ENCODE measurements at places on chromosomes 7 and 10.

DNA sequence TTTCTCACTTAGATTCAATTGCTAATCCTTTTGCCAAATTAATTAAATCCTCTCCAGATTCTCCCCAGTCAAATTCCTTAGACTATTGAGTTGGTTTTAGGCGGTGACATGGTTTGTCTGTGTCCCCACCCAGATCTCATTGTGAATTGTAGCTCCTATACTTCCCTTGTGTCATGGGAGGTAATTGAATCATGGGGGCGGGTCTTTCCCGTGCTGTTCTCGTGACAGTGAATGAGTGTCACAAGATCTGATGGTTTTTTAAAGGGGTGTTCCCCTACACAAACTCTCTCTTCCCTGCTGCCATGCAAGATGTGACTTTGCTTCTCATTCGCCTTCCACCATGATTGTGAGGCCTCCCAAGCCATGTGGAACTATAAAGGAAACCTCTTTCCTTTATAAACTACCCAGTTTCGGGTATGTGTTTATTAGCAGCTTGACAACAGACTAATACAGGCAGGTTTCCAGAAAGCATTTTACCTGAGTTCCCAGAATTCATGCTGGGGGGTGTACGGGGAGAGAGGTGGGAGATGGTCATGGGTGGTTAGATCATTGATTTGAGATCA lies 44.7 kb upstream of the GARS1 start:
- no peak for DNase-seq

DNA sequence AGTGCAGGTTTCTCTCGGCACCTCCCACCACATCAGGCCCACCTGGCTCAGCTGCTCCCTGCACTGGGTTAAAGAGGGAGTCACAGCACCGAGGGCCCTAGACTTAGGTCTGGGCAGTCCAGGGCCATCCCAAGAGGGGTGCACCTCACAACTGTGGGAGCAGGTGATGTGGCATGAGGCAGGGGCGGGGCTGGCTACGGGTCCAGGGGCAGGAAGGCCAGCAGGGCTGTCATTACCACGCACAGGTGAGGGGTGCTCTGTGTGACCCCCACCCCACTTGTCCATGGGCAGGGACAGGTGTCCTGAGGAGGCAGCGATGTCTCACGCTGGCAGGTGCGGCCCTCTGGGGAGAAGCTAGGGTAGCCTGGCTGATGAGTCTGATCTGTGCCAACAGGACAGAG lies 40.5 kb upstream of the DPYSL4 start:
- DNase-seq = no peak

DNA sequence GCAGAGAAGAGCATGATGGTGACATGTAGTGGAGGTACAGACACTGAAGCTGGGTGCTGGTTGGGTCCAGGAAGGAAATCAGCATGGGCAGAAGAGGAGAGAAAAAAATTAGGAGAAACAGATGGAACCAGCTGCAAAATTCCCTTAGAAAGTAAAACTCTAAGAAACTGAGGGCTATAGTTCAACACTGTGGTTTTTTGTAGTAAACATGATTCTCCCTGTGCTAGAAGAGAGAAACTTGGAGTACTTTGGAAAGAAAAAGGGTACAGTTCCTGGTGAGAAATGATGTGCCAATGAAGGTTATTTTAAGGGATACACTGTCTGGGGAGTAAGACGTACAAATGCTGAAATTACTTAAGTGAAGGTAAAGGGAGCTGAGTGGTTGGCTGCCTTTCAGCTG lies 181.5 kb upstream of the HPS1 start:
- DNase-seq = no peak

GRCh38 chr7:77569514-77570232 lies 32.6 kb downstream of the PTPN12 start:
- no peak for DNase-seq

GRCh38 chr10:88048312-88048711 lies 184.9 kb downstream of the PTEN start:
- DNase-seq = no peak

- DNase-seq = no peak
Observed at GRCh38 chr10:78464856-78465267, 431.2 kb downstream of the RPS24 start.

DNA sequence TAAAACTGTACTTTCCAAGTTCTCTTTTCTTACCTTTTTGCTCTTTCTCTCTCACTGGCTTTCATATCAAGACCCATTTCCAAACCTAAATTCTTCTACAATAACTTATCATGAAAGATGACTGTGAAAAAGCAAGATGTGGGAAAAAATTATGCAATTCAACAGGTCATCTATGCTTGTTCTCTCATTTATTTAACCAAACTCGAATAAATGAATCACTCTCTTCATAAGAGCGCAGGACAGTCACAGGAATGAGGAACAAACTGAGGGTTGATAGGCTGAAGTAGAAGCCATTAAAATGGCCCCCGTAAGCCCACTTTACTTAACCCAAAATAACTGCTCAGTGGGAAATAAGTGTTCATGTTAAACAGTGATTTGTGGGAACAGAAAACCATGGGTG lies 1289.7 kb upstream of the SORCS1 start:
- DNase-seq = no peak

- DNase-seq = no peak
Observed at GRCh38 chr7:34596887-34597286, 61.1 kb upstream of the NPSR1 start.

- DNase-seq = no peak
Observed at GRCh38 chr7:81120111-81120510, 201.3 kb upstream of the SEMA3C start.

DNA sequence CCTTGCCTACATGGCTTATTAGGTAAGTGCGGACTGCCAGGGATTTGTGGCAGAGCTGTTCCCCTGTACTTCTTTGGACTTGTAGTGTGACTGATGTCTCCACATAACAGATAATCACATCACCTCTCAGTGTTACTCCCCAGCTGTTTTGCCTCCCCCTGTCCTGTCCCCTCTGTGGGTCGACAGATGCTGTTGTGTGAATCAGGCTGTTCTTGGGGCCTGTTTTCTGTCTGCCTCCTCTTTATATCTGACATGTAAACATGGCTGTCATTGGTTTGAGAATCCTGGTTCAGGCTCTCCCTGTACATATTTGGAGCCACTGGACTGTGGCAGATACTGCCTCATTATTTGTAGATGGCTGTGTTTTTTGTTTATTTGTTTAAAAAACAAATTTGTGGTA lies 22.7 kb downstream of the CCNY start:
- no peak for DNase-seq

DNA sequence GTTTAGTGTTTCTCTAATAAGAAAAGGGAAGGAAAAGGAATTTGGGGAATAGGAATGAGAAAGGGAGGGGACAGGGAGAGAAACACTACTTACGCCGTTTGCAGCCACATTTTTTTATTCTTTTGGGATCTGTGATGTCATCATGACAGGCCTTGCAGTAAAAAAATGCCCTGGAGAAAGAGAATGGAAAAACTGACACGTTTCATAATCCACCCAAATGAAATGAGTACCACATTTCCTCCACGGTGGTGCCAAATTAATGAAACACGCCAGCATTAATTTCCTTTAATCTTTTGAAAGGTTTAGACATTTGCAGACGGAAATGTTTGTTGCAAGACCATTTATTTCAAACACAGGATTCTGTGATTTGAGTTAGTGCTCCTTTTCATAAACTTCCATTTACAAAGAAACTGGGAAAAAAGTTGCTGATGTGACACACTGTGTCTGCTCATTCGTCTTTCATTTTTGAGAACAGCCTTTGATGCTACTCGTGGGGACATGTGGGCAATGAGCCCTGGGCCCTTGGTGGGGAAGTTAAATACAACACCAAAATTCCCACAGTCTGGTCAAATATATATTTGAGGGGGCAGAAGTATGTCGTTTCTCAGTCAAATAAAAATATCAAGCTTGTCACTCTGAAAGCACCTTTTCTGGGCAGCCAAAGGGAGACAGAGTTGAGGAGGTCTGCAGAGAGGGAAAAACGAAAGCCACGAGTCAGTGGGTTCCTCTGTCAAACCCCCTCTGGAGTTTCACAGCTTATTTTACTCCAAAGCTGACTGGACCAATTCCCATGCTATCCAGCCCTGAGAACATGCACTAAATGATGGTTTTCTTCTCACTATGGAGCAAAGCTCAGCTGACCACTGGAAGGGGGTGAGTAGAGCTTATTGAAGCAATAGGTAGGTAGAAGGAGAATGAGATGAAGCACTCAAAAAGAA lies 625.5 kb downstream of the KCNMA1 start:
- DNase-seq = no peak

DNA sequence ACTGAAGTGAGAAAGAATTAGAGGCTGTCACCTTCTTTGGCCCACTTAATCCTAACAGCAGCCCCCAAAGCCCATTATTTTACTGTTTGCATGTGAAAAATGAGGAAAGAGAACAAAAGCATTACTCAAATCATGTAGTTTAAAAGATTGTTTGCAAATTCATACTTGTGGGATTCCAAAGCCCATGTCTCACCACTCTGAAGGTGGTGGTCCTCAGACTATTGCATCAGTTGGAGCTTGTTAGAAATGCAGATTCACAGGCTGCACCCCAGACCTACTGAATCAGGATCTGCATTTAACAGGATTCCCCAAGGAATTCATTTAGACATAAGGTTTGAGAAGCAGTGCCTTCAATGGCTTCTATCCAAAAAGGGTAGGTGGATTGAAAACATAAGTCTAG lies 93.7 kb upstream of the PDE1C start:
- no peak for DNase-seq

DNA sequence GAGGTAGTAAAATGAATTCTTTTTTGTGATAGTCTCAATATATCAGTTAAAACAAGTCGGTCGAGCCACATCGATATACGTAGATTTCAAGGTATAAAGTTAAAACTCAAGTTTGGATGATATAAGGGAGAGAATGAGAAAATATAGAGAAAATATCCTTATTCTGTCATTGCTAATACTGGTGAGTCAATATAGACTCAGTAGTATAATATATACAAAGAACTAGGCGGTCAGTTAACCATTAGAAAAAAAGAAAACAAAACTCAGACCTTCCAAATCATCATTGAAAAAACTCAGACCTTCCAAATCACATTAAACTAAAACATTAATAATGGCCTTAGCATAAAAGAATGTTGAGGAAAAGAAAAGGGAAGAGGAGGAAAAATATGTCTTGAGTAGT lies 817.1 kb upstream of the IGFBP3 start:
- no peak for DNase-seq

GRCh38 chr7:1970895-1971294 lies 261.9 kb downstream of the MAD1L1 start:
- no peak for DNase-seq

DNA sequence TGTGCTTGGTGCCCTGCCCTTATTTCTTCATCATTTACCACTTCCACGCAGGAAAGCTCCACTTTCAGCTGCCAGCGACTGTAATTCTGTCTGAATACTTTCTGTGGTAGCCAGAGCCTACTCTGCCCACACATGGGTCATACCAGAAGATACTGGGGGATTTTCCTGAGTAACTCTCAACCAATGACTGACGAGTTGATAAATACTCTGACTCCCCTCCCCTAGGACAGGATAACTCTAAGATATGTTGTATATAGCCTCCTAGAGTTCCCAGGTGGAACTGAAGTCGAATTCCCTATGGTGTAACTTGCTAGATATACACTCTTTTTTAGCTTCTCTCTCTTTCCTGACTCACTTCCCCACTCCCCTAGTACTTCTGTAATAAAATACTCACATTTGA lies 29.8 kb downstream of the SEM1 start:
- DNase-seq = no peak

- DNase-seq = no peak
Observed at GRCh38 chr10:55233090-55233489, 432.1 kb upstream of the PCDH15 start.

GRCh38 chr10:11243425-11244222 lies 226.0 kb downstream of the CELF2 start:
- DNase-seq = no peak

- DNase-seq = no peak
Observed at GRCh38 chr10:115141254-115141653, 48.1 kb downstream of the ATRNL1 start.

GRCh38 chr10:121823993-121824463 lies 103.8 kb downstream of the ATE1 start:
- DNase-seq = no peak

DNA sequence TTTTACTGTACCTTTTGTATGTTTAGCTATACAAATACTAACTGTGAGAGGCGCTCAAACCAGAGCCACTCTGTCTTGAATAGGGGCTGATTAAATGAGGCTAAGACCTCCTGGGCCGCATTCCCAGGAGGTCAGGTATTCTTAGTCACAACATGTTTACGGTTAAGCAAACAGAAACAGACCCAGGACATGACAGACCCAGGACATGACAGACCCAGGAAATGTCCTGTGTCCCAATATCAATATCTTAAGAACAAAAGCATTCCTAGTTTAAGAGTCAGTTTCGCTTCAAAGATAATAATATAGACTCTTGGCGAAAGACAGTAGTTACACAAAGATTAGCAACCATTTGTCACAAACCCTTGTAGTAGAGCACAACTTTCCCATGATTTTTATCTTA lies 304.5 kb downstream of the CCSER2 start:
- no peak for DNase-seq

DNA sequence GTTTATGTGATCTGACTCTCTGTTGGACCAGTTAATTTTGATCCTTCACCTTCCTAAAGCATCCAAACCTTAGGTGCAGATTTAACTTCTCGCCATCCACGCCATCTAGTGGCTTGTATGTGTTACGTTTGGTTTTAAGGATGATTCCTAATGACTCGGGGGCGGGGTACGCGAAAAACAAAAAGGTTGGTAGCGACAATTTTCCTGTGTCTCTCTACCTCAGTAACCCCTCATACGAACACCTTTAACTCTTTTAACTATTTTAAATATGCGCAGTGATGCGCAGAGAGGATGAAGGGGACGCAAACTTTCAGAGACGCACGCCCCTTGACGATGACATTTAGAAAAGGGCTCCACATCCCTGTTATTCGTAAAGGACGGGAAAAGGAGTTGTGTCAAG lies 714 bp upstream of the KCND2 start:
- peak; percentile 74 for DNase-seq

DNA sequence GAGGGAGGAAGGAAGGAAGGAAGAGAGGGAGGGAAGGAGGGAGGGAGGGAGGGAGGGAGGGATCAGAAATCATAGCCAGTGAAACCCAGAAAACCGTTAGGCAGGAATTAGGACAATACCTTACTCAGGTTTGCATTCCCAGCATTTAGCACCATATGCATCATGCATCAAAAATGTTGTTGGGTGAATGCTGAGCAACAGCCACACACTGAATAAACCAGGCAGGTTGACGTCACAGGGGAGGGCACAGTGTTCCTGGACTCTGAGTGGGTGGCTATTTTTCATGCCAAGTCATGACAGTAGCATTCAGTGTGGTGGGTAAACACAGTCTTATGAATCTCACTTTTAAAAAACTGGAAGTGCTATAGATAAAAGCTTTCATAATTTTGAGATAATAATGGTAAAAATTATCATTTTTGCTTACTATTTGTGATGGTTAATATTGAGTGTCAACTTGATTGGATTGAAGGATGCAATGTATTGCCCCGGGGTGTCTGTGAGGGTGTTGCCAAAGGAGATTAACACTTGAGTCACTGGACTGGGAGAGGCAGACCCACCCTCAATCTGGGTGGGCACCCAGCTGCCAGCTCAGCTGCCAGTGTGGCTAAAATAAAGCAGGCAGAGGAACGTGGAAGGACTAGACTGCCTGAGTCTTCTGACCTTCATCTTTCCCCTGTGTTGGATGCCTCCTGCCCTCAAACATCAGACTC lies 199.1 kb upstream of the PRKCQ start:
- DNase-seq = no peak

Data from NCI-H2029 treated with DMSO at 0.1 percent for 48 hours (cell line).